ENCODE measurements at places on chromosomes 11 and 22.

DNA sequence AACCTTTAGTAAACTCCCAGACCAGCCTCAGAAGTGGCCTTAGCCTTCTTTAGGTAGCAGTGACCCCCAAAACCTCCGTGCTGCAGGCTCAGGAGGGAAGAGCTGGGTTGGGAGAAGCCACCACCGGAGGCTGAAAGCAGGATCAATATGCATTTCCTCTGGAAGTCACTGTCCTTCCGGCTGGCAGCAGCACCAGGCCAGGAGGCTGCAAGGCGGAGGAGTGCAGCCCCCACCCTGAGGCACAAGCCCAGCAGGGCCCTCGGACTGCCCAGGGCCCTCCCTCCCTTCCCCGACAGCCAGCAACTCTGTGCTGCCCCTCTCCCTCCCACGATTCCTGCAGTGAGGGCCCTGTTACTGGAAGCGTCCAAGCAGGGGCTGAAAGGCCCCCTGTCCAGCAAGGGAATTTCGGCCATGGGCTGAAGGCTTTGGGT lies 3.2 kb upstream of the NRXN2 start:
- DNase-seq = no peak

DNA sequence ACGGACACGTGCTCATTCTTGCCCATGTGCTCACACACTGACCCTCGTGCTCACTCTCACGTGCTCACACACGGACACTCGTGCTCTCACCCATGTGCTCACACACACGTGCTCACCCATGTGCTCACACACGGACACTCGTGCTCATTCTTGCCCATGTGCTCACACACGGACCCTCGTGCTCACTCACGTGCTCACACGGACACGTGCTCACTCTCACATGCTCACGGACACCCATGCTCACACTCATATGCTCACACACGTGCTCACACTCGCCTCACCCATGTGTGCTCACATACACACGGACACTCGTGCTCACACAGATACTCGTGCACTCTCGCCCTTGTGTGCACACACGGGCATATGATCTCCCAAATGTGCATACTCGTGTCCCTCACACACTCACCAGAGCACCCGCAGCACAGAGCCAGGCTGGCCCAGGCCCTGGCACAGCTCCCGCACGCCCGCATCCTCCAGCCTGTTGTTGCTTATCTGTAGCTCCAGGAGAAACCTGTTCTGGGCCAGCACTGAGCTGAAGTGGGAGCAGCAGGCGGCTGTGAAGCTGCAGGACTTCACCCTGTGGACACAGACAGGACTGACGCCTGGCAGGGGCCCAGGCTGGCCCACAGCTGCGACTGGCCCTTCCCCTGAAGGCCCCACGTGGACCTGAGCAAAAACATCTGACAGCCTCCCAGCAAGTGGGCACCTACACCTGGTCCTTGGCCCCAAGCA lies 9.3 kb downstream of the RNH1 start:
- no peak for DNase-seq

DNA sequence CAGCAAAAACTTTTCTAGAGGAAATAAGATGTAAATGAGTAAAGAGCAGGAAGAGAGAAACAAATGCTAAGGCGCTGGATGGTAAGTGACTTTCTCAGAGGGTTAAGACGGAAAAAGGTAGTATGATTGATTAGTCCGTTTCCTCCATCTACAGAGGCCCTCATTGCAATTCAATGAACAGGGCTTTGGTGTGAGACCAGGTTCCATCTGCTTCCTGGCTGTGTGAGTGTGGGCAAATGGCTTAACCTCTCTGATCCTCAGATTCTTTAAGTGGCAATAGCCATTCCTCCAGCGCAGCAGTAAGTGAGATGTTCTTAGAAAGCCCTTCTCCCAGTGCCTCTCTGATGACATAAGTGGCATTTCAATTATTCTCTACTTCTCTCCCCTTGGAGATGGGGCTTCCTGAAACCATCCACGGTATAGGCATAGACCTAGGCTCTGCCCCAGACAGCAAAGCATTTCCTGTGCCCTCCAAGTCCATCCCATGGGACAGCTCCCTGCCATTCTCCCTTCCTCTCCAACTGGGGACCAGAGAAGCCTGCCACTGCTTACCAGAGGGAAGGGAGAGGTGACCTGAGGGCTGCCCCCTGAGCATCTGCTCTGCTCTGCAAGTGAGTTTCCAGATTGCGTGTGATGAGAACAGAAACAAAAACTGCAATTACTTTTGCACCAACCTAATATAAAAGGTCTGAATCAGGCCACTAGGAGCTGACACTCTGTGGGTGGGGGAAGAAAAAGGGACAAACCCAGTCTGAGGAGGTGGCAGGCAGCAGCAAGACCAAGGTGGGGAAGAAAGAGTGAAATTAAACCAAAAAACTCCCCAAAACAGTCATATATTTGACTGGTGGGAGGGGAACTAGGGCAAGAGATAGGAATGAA lies 12.7 kb upstream of the CD44 start:
- DNase-seq = peak; percentile 73

- DNase-seq = no peak
Measured at GRCh38 chr11:8731647-8732323, 49.2 kb downstream of the RPL27A start.

DNA sequence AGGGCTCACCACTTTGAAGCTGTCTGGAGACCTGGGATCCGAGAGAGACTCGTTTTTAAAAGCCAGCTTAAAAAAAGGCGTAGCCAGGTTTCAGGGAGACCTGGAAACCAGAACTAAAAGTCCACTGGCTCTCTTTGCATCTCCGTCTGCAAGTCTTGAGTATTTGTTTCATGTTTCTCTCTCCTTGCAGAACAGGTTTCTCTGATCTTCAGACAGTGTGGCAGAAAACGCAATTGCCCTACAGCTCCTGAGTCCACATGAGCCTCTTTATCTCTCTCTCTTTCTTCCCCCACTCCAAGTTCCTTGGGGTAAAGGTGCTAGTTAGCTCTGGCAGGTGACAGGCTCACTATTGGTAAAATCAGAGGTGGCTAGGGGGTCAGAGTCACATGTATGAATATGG lies 67.0 kb upstream of the AMPD3 start:
- no peak for DNase-seq

DNA sequence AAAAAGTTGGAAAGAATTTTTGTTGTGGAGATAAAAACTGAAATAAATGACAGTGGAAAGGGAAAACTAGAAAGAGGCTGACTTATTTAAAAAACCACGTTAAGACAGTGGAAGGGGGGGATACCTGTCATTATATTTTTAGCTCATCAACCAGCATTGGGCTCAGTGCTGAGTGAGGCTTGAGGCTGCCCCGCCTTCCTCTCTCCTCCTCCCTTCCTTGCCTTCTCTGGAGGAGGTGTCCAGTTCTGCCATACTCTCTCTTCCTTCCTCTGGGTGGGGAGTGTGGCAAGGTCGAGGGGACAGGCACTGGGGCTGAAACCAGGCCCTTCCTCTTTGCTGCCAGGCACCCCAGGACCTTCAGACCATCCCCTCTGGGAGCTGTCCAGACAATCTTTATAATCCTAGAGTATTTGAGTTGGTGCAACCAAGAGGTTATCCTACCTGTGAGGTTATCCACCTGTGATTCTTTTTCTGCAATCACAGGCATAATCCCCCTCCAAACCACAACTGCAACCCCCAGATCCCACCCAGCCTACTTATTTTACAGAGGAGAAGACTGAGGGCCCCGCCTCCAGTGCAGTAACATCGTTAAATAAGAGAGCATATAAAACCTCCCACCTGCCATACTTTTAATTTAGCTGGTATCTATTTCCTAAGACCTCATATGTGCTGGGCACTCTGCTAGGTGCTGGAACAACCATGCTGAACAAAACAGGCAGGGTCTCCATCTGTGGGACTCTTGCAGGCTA lies 578.5 kb downstream of the BUD13 start:
- DNase-seq = no peak

DNA sequence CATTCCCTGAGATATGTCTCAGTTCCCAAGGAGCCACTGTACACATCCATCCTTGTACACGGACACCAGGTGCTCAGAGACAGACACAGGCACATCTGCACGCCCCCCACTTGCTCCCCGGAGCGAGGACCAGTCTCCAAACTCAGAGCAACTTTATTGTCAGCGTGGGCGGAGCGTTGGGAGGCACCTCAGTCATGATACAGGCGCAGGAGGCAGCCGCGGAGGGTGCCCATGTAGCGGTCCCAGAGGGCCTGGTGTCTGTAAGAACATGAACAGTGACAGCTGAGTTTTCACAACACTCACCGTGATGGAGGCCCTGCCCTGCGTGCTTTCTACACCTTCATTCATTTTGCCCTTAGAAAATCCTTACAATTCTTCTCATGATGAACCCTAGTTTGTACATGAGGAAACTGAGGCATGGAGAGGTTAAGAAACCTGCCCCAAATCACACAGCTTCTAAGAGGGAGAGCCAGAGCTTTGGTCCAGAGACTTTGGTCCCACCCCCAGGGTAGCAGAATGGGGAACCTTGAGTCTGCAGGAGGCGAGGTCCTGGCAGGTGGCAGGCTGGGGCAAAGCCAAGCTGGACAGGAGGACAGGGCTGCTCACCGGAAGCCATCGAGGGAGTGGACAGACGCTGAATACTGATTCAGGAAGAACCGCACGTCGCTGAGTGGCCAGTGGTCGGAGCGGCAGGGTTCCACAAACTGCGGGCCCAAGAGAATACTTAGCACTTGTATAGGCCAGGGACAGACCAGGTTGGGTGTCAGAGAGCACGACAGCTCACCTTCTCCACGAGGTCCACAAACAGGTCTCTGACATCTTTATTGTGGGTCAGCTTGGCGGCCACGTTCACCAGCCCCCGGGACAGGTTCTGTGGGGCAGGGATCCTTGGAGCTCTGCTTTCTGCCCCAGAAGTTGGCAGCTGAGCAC lies 4.2 kb downstream of the FIBP start:
- DNase-seq = no peak

DNA sequence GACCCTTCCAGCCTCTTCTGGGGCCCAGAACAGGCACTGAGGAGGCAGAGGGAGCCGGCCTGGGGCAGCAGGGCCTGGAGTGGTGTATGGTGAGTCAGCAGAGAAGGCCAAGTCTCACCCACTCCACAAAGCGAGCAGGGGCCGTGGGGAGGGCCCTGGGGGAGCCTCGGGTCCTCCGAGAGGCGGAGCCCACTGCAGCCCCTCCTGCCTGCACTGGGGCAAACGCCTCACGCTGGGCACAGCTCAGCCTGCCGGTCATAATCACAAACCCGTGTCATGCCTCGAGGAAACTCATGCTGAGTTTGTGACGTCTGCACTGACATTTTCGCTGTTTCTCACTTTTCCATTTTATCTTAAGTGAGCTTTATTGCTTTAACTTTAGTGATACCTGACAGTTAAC lies 38.4 kb downstream of the TOLLIP start:
- no peak for DNase-seq

DNA sequence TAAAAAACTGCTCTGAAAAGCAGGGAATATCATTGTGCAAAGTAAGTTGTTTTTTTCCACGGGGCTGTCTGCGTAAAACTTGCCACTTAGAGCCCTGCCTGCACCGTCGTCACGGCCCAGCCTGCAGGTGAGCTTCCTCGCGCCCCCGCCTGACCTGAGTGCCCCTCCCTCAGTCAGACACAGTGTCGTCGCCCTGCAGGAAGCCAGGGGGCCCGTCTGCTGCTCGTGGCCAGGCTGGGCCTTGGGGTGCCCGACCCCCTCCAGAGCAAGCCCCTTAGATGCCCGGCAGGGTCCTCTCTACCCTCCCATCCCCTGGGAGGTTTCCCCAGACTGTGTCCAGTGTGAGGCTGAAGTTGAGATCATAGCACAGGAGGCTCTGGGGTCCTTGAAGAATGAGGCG lies 31.6 kb downstream of the SBF1 start:
- DNase-seq = no peak

GRCh38 chr22:32531228-32531627 lies 56.6 kb downstream of the FBXO7 start:
- DNase-seq = no peak

DNA sequence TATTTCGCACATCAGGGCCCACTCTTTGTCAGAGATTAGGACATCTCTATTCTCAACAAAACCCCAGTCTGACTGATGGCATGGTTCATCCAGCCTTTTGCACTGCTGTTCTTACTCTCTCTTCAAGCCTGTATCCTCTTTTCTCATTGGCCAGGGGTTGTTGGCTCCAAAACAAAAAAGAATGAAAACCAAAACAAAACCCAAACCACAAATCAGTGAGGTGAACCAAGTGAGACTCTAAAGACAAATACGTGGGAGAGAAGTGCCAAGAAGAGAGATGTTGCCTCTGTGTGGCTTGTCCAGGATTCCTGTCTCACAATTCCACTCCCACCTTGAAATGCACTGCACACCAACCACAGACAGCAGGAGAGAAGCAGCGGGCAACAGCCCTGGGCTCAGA lies 278.9 kb upstream of the NARS2 start:
- no peak for DNase-seq

GRCh38 chr11:78830277-78830819 lies 255.7 kb upstream of the NARS2 start:
- DNase-seq = no peak

DNA sequence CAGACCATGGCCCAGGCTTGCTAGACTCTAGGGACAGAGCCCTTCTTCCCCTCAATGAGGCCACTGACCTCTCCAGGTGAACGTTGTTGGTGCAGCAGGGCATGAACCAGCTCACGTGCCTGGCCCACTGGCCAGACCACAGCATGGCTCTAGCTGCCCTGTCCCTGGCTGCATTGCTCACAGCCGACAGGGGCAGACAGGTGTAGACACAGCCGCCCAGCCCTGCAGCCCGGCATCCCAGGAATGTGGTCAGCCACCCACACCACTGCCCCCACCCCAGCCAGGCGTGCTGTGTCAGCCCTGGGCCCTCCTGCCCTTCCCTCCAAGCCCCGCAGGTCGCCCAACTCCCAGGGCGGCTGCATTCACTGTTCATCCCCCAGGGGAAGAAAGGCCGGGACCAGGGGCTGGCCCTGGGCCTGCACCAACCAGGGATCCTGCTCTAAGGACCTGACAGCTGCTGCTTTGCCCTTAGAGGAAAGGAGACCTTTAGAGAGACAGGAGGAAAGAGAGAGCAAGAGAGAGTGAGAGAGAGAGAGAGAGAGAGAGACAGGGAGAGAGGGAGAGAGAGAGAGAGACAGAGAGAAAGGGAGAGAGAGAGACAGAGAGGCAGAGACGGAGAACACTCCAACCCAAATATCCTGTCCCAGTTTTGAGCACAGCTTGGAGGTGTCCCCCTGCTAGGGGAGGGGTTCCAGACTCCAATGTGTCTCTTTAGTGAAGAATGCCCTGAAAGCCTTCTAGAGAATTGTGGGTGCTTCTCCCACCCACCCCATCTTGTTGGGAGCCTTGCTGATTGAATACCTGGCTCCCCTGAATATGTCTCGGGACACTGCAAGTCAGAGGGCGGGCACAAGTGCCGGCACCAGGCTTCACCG lies 44.2 kb upstream of the LINC01488 start:
- DNase-seq = no peak
